Midbrain (tissue), 1 donor: ENCODE measurements at places on chromosomes 1 and 21.

DNA sequence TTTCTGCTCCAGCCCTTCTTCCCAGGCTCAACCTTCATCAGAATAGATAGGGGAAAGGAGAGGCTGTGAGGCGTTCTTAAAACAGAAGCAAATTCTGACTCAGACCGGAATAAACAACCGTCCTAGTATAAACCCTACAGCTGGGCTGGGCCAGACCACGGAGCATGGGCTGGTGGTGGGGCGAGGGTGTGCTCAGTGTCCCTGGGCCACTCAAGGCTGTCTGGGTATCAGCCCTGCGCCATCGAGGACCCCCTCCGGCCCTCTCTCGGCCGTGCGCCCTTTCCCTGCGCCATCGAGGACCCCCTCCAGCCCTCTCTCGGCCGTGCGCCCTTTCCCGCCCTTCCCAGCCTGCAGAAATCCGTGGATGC, 36.0 kb downstream of the CAPN2 start:
- DNase-seq = no peak

GRCh38 chr1:59096501-59096900, 200.4 kb upstream of the FGGY start:
- DNase-seq = no peak

- DNase-seq = no peak
Observed at GRCh38 chr1:100721526-100722207, 2.1 kb downstream of the VCAM1 start.

GRCh38 chr1:196535727-196536126, 72.5 kb downstream of the KCNT2 start:
- no peak for DNase-seq

DNA sequence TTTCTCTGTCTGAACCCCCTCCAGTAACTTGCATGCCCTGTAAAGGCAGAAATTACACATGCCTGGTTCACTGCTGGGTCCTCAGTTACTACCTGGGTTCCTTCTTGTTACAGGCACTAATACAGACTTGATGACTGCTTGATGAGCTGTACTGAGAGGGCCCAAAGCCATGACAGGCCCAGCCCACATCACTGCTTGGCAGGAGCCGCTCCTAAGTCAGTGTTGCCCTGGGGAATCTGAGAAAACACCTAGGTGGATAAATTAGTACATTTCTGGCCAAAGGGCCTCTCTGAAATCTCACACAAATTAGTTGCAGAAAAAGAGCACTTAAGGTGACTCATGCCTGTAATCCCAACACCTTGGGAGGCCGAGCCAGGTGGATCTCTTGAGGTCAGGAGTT, 37.8 kb upstream of the IRF2BP2 start:
- no peak for DNase-seq

- no peak for DNase-seq
Observed at GRCh38 chr1:32345289-32345827, 9.3 kb upstream of the MARCKSL1 start.

GRCh38 chr1:204673209-204673608, 12.3 kb downstream of the LRRN2 start:
- no peak for DNase-seq

- no peak for DNase-seq
Observed at GRCh38 chr1:222329493-222330045, 218.3 kb downstream of the HHIPL2 start.

- no peak for DNase-seq
Observed at GRCh38 chr21:42384156-42384945, 11.5 kb downstream of the TMPRSS3 start.

DNA sequence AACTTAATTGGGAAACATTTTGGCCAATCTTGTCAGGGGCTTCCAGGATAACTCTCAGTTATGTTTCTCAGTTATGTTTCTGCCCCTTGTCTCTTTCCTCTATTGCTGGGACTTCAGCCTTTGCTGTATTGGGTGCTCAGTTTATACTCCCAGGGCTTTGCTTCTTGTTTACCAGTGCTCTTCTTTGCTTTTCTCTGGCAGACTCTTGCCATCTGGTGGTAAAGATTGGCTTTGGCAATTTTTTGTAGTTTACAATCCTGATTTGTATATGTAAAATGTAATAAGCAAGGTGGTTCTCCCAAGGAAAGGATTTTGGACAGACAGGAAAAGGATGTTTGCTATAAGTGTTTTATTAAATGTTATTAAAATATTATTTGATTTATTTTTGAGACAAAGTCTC, 37.9 kb downstream of the FABP3 start:
- DNase-seq = peak; percentile 61

- no peak for DNase-seq
Observed at GRCh38 chr1:164770131-164770529, 211.1 kb downstream of the PBX1 start.
